ENCODE measurements at places on chromosomes 6 and 20. TPM values are rescaled to one million over a fixed set of nuclear protein-coding genes. Genes with fewer than 3 reads are reported as not detected.

GRCh38 chr6:129240492-129240853 lies 357.5 kb downstream of the LAMA2 start:
- DNase-seq, result no peak

DNA sequence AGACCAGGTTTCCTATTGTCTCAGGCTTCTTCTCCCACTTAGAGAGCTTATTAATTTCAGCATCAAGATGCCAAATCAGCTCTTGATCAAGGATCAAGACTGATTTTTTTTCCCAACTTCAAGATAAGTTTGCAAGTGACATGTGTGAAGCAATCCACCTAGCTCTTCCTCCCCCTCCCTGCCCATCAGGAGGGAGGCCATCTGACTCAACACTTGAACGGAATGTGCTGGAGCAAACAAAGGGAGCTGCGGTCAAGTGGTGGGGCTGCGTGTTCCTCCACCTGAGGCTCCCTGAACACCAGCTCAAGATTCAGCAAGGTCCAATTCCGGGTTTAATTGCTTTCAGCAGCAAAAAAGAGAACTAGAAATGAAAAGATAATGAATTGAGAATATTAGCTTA lies 38.7 kb downstream of the TTI1 start:
- no peak for DNase-seq

GRCh38 chr6:12504325-12504966 lies 212.1 kb upstream of the PHACTR1 start:
- DNase-seq, result no peak

- DNase-seq, result no peak
Measured at GRCh38 chr6:150336299-150336698, 32.5 kb upstream of the IYD start.

- DNase-seq, result no peak
Measured at GRCh38 chr6:36853325-36853724, 14.1 kb upstream of the CPNE5 start.

DNA sequence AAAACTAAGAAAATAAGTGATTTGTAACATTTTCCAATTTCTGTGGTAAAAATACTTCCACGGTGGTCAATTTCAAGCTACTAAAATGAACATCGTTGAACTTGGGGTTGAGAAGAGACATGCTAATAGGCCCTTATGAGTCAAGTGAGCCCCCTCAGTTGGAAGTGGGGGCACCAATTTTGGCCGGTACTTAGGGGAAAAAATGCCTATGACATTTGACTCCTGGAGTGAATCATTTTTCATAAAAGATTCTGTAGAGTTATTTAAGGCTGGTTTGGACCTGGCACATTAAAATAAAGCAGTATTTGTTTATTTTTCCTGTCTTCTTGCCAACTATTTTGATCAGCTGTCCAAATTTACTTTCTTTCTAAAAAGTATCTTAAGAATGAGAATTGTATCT lies 32.4 kb upstream of the CAP2 start:
- no peak for DNase-seq

GRCh38 chr6:39088331-39088730 lies 26.7 kb downstream of the SAYSD1 start:
- DNase-seq, result peak; percentile 49

DNA sequence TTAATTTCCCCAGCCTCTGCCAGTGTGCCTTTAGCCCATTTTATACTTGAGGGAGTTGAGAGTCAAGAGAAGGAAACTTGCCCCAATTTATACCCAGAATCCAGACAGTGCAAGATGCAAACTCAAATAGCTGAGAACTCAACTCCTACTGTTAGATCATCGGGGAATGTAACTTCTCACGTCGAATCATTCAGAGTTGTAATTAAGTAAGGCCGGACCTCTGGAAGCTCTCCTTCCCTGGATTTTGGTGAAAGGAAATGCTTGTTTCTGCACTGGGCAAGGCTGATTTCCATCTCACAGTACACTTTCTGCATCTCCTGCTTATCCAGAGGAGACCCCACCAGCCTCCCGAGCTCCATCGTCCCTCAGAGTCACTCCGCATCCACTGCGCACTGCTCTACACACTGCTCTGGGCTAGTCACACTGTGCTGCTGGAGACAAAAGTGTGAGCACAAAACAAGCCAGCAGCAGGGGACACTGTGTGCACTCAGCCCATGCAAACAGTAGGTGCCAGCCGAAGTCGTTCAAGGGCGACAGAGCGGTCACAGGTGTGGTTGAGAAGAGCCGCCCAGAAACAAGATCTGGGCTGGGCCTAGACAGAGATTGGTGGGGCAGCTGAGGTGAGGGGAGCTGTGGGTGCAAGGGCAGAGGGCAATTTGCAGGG lies 150.4 kb upstream of the QKI start:
- no peak for DNase-seq

- no peak for DNase-seq
Measured at GRCh38 chr20:48912065-48912464, 9.4 kb upstream of the ARFGEF2 start.

DNA sequence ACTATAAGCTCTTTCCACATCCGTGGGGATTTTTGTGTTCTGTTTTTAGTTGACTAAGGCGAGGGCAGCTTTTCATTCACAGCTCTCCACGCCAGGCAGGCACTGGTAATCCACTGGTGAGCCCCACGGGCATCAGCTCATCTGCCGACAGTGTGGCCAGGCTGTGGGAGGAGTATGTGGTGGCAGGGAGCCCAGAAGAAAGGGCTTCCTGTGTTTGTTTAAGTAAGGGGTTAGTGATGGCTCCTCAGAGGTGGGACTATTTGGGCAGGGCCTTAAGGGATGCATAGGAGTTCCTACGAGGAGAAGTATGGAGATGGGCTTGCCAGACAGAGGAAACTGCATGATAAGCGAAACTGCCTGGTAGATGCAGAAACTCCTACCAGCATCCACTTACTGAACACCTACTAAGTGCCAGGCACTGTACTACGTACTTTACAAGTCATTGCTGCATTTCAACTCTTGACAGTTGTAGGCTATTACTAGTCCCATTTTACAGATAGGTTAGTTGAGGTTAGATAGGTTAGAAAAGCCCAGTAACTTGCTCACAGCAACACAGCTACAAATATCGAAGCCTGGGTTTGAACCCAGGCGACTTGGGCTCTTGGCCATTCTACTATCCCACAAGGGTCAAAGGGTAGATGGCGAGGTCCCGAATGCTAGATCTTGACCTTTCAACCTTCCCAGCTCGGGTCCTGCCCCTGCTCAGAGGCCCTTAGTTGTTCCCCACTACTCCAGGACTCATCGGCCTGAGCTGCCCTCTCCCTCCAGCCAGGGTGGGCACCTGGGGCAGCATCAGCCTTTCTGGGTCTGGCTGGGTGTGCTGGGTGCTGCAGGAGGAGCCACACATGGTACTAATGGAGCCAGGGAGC lies 55.1 kb downstream of the CEBPB start:
- no peak for DNase-seq

- no peak for DNase-seq
Measured at GRCh38 chr20:39004508-39004907, 42.4 kb downstream of the DHX35 start.

DNA sequence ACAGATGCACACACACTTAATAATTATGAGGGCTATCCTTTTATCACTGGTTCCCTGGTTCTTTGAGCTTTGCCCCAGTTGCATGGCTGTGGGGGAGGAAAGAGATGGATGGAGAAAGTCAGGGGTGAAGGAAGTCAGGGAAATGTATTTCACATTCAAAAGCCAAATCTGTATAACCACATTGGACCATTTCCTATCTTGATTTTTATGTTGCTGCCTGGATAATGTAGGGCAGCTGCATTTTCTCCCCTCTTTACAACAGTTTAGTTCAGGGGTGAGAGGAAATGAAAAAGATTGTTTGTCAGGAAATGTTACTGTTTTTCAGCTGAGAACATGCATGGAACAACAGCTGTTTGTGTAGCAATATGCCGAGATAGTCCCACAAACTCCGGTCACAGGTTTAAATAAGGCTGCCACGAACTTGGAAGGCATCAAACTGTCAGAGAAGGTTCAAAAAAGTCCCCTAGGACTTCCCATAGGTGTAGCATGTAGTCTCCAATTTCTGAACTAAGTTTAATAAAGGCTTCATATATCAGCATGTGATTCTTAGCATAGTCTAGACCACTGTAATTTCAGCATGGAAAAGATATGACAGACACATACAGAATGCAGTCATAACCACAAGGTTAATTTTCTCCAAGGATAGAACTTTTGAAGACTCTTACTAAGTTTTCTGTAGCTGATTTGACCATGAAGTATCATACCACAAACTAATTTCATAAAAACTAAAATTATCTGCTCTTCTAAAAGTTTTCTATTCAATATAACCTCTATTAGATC lies 82.1 kb upstream of the COL21A1 start:
- DNase-seq, result peak; percentile 69

GRCh38 chr6:20408851-20409250 lies 7.2 kb downstream of the E2F3 start:
- DNase-seq, result no peak

DNA sequence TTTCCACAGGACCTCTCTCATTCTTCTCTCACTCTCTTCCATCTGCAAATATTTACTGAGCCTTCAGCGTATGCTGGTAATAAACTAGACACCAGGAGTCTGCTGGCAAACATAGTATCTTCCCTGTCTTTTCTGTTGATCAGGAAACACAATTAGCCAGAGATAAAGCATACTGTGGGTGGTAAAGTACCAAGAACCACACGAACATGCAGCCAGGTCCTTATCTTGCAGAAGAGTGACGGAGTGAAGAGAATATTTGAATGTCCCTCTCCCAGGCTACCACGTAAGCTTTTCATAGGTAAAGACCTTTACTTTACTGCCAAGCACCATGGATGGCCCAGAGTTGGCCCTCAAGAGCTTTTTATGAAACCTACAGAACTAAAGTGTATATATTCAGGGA lies 13.3 kb downstream of the FHL5 start:
- no peak for DNase-seq

DNA sequence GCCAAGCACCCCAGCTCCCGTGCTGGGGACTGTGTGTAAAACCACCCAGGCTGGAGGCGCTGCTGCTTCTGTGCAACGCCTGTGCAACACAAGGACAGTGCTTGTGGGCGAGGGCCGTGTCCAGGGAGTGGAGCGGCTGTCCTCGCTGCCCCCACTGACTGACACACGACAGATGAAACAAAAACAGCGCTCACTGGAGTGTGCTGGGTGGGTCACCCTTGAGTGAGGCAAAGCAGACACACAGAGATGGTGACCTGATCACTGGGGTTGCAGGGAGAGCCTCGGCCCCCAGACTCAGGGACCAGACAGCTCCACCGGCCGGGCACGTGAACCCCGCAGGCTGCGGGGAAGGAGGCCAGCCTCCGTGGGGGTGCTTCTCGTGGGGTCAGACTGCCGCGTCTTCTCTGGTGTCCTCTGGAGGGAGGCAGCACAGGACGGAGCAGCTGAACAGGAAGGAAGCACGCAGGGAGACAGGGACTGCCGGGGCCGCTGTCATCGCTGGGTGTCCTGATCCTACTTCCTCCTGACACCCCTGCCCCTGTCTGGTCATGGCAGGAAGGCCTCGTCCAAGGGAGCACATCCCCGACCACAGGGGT lies 75.9 kb upstream of the CST7 start:
- DNase-seq, result no peak

DNA sequence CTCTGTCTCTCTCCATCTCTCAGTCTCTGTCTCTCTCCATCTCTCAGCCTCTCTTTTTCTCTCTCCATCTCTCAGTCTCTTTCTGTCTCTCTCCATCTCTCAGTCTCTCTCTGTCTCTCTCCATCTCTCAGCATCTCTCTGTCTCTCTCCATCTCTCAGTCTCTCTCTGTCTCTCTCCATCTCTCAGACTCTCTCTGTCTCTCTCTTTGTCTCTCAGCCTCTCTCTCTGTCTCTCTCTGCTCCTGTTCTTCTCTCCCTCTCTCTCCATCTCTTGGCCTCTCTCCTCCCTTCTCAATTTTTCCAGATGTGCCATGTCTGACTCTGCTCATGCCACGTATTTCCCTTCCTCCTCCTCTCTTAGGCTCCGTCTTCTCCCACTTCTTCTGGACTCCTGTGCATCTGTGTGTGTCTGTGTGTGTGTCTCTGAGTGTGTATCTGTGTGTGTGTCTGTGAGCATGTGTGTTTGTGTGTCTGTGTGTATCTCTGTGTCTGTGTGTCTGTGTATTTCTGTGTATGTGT lies 72.7 kb downstream of the SRC start:
- no peak for DNase-seq

DNA sequence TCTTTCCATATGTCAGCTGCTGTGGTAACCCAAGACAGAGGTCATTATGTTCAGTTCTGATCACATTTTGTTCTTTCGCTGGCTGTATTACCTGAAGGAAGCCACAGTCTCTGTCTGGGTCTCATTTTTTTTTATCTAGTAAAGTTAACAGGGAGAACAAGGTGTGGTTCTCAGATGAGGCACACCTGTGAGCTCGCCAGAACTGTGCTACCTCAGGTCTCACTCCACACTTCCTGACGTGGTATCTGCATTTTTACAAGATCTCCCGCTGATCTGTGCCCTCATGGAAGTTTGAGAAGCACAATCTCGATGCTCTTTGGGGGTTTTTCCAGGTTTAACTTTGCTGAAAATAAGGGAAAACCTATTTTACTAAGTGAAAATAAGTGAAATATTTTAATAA lies 169.5 kb upstream of the CENPW start:
- DNase-seq, result no peak

DNA sequence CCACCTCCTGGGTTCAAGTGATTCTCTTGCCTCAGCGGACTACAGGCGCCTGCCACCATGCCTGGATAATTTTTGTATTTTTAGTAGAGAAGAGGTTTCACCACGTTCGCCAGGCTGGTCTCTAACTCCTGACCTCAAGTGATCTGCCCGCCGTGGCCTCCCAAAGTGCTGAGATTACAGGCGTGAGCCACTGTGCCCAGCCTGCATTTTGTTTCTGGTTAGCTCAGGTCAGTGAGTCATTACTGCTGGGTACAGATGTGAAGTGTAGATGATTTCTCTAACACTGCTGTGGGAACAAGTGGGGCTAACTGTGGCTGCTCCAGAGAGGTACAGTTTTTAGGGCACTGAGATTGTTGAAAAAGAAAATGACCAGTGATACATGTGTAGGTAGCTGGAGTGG lies 188.6 kb downstream of the PRL start:
- DNase-seq, result no peak

- no peak for DNase-seq
Measured at GRCh38 chr6:35170891-35171290, 29.8 kb upstream of the TCP11 start.

DNA sequence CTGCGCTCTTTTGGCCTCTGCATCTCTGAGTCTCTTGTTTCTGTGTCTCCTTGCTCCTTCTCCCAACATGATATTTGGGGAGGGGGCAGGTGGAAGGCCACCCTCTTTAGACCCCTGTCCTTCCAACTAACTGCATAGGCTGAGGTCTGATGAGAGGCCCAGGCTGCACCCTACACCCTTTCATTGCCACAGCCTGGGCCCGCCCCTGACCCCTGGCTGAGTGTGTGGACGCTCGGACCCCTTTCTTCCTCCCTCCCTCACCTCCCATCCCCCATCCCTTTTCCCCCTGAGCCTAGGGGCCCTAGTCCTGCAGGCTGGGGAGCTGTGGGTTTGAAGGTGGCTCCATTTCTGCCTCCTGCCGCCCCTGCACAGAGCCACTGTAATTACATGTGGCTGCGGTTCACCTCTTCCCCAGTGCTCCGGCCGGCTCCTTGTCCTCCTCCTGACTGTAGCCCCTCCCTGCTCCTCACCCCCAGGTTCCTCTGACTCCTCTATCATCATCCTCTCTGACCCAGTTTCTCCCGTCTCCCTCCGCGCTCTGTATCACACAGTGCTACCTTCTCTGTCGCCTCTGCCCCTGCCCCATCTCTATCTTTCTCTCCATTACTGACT lies 6.8 kb downstream of the MDFI start:
- no peak for DNase-seq

Gene HUS1B
- 0.43 TPM for polyA plus RNA-seq

Gene TP53TG5
- polyA plus RNA-seq, result 2.2 TPM

Gene LINC00237
- not detected for polyA plus RNA-seq

Gene ID4
- 121 TPM for polyA plus RNA-seq

Gene SLC32A1
- 1.8 TPM for polyA plus RNA-seq

Gene PDE7B
- 10.0 TPM for polyA plus RNA-seq
